Activated CD4-positive, alpha-beta T cell treated with anti-CD3 and anti-CD28 coated beads for 1 hour (primary cell): ENCODE measurements at places on chromosomes 2 and 18.

- no peak for DNase-seq
These were observed 130.7 kb upstream of the TPO start for GRCh38 chr2:1282552-1282951.

DNA sequence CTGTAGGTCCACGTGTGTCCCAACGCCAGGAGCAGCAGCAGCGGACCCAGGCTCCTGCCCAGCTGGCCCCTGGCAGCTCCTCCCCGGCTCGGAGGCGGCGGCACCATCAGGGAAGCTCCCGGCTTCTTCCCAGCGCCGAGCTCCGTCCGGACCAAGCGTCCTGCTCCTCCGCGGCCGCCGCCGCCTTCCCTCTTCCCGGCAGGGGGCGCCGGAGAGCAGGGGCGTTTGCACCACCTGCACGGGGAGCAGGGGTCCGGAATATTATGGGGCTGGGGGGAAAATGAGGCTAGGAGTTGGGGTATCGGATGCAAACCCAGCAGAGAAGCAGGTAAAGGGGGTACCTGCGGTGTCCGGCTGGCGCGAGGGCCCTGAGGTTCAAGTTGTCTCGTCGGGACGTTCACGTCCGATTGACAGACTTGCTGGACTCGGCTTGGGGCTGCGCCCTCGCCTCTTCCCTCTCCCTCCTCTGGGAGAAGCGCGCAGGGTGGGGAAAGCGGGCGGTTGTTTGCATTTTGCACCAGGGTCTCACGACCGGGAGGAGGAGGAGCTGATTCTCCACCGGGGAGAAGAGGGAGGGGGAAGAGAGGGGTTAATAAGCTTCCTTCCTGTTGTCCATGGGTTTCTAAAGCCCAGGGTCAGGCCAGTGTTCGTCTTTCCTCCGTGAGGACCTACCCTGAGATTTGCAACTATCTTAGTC is at the start of gene CCBE1:
Gene CCBE1, minus strand, starts transcription at position 188 of the 697 bp plus-strand sequence.
- no peak for DNase-seq

DNA sequence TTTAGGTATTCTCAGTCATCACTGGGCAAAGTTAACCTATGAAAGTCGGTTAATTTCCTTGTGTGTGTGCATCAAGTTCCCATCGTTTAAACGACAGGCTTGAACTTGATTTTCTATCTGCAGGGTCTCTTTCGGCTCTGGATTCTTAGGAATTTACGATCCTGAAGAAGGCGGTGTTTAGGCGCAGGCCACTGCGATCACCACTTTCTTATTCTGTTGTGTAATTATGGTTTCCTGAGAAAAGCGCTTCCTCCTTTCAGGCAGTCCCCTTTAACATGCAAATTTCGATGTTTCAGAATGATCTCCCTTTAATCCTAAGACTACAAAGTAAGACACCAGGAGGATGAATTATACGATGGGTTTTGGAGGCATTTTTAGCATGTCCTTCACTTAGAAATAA is 27.9 kb upstream of the MBP start:
- no peak for DNase-seq

DNA sequence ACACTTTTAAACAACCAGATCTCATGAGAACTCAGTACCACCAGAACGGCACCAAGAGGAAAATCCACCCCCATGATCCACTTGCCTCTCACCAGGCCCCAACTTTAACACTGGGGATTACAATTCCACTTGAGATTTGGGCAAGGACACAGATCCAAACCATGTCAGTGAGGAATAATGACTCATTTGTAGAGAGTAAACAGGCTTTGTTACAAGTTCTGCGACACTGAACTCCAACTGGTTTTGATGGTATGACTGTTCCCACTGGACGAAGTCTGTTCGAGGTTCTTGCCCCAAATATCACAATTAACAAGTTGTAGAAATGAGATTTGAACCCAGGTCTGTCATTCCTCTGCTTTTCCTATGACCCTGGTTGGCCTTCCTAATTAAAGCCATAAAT is 718.1 kb upstream of the ID2 start:
- DNase-seq: no peak

DNA sequence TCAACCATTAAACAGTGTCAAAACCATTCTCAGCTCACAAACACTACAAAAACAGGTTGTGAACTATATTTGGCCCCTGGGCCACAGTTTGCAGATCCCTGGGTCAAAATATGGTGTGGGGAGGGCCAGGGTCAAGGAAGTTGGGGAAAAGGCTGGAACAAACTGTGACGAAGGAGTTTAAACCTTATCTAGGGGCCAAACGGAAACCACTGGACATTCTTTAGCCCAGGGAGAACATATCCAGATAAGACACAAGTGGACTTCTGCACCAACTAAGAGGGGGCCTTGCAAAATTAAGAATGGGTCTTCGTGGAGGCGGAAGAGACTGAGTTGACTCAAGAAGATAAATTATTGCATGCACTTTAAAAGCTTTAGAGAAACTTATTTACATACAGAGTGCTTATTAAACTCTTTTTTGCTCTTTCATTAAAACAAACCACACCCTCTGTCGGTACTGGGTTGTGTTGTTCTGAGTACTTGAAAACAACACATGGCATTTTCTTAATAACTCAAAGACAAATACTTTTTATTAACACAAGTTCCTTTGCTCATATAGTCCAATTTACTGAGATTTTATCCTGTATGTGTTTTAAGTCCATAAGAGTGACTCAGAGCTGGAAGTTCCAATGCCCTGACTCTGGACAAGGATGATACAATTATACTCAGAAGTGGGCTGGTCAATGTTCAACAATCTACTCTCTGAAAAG is 5.3 kb upstream of the ASAP2 start:
- DNase-seq: no peak

- DNase-seq: no peak
These were observed 399.8 kb downstream of the TMEM182 start for GRCh38 chr2:103161456-103162289.

DNA sequence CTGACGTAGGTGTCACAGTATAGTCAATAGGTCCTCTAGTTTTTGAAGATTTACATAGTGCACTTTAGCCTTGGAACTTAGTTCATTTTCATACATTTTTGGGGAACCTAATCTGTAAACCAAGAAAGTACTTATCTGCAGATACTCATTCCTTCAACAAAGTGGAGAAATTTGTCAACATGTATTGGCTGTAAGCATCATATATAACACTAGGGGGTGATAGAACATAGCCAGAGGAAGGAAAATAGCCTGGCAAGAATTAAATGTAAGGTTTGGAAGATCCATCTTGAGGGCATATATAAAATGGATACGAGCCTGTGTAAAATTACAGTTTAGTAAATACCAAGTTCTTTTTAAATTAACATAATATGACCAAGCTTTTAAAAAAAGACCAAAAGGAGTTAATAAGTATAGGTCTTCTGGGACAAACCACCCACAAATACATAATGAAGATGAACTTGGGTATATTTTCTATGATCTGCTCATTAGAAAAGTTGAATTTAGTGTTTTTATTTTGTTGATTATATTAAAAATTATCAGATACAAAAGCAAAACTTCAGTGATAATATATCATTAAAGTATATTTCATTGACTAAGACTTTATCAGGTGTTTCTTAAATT is 18.2 kb downstream of the RPL37A start:
- DNase-seq: no peak

GRCh38 chr18:64278026-64278425 is 129.1 kb upstream of the LINC00305 start:
- no peak for DNase-seq

GRCh38 chr2:43218155-43218701 is 8.2 kb downstream of the ZFP36L2 start:
- no peak for DNase-seq

- DNase-seq: no peak
These were observed 73.8 kb downstream of the KCNG2 start for GRCh38 chr18:79871481-79872091.

DNA sequence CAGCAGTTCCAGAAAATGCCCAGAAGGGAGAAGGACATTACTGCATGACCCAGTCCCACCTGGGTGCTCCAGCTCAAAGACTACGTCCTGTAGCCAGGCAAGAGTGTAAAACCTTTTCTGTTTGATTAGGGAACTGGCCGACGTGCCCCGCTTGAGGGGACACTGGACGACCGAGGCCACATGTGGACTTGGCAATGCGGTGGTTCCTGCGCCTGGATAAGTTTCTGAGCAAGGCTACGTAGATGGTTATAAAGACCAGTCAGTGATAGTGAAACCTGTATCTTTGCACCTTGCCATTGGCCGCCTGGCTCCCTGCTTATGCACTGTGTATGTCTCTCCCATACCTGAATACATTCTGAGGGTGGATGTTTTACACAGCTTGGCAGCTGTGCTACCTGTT is 567.0 kb upstream of the CRIM1 start:
- DNase-seq: no peak

- no peak for DNase-seq
These were observed 1038.3 kb downstream of the DPP10 start for GRCh38 chr2:115480741-115481140.

DNA sequence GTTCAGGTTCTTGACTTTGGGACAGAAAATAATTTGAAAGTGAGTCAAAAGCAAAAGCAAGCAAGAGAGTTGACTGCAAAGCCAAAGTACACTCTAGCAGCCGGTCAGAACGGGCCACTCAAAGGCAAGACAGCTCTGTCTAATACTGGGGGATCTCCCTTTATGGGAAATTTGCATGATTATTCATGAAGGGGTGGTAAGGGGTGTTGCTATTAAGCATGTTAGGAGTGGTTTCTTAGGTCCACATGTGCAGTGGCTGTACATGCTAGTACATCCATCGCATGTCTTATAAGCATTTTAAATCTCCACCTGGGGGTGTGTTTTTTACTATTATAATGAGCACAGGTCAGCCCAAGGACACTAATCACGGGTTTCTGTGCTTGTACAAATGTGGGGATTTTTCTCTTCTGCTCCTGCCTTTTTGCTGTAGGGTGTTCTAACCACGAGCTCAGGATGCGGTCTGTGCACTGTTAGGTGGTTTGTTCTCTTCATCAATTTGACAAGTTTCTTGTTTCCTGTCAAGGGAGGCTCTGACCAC is 60.2 kb upstream of the SPP2 start:
- DNase-seq: peak; percentile 35

- DNase-seq: no peak
These were observed 4.9 kb downstream of the NEB start for GRCh38 chr2:151729415-151729811.

- DNase-seq: no peak
These were observed 238.5 kb downstream of the DYSF start for GRCh38 chr2:71691747-71692441.

GRCh38 chr2:159013103-159013502 is 44.7 kb downstream of the TANC1 start:
- DNase-seq: no peak

DNA sequence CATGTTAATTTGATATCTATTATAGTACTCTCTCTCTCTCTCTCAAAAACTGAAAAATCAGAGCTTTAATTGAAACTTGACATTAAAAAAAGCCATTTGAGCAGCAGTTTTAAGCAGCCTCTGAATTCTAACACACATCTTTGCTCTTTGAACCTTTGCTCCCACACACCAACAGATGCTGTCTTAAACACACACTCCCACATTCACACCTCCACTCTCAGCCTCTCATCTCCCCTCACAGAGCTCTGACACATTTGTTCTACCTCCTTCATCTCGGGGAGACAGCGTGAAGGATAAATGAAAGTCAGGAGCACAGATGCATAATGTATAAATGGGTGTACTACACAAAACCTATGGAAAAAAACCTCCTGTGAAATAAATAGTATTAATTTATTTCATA is 95.2 kb downstream of the NAB1 start:
- DNase-seq: no peak

- DNase-seq: no peak
These were observed 50.4 kb downstream of the PDK1 start for GRCh38 chr2:172606285-172606684.

DNA sequence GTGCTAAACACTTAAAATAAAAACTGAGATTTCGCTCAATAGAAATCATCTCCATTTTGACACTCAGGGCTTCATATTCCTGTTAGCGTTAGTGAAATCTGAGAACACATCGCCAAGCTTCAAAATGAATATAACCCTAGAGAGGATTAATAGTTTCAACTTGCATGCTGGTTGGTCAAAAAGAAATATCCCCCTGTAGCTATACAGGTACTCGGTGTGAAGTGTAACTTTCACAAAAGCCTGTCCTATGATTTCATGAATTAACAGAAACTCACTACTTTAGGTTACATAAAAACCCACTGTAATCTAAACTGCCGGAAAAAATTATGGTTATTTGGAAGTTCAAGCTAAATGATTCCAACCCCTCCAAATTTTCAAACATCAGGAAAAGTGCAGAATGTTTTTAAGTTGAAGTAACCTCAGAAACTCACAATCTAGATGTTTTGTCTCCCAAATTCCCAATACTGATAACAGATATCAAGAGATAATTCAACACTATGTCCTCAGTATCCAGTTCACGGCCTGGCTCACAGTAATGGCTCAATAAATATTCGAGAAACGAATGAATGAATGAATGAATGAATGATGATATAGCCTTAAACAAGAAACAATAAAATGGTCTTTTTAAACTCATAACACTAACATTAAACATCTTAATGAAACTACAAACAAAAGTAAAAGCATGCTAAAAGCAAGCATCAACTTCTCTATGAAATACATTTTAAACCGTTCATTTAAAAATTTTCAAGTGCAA is 2.5 kb downstream of the TLK1 start:
- DNase-seq: no peak

DNA sequence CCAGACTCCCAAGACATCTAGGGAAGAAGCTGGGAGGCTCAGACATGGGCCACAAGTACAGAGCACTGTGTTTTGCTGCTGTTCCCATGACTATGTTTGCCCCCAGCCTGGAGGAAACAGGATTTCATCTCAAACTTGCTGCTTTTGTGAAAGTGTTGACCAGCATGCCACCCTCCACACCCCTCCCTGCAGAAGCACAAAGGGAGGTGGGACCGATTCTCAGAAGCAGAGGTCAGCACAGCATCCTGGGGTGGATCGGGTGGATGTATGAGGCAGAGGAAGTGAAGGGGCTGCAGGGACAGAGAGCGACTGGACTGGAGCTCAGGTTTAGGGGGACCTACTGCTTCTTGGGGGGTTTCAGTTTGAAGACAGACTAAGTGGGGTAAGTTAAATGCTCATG is 209.2 kb downstream of the ZNF516 start:
- no peak for DNase-seq

DNA sequence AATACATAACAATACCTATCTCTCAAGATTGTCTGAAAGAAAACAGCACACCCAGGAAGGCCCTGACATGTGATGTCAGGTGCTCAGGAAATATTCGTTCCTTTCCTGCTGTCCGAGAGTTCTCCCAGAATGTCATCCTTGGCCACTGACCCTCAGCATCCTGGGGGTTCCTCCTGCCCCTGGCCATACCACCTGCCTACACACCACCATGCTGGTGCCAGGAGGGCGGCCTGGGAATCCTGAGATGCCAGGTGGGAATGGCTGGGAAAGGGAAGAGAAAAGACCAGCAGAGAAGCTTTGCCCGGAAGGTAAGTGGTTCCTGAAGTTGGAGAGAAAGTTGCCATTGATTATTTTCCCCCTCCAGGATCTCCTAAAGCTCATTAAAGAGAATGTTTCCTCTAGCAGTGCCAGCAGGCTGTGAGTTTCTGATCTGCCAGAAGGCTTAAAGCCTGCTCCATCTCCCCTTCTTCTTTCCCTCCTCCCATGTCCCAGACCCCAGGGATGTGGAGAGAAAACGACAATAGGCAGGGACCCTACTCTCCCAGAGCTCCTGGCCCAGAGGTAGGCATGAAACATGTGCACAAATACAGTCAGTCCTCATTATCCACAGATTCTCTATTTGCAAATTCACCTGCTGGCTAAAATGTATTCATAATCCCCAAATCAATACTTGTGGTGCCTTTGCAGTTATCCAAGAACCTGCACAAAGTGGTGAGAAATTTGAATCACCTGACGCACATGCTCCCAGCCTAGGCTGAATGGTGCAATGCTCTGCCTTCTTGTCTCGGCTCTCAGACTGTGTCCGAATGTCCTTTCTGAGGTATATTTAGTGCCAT is 147.1 kb upstream of the MYCN start:
- no peak for DNase-seq
